Foreskin fibroblast (primary cell): ENCODE measurements at places on chromosomes 13 and 19.

DNA sequence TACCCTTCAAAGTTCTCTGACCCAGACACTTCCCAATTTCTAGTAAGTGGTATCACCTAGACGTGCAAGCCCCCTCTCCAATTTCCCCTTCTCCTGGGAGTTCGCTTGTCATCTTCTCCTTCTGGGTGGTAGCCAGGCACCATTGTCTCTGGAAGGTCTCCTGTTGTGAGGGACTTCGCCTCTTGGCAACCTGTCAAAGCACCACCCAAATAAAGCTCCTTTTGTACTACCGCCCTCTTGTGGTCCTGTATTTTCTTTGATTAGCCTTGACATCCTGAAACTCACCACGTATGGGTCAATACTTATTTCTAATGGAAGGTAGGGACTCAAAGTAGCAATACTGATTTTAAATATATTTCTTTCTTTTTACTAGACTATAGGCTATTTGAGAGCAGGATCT, 8.2 kb downstream of the GPC5 start:
- no peak for DNase-seq

DNA sequence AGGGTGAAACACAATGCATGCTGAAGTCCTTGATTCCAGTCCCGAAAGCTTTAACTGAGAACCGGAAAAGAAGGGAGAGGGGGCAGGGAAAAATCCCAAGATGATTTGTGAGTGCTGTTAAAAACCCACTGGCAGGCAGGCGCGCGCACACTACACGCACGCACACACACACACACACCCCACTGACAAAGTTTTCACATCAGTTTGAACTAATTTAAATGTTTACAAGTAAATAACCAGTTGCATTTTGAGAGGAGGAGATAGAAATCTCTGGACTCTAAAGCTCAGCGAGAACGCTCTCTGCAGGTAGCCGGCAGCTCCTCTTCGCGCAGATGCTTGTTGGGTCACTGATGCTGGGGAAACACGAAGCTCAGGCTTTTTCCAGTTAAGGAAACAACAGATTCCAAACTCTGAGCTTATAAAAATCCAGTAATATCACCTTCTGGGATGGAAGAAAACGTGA, 818 bp upstream of the SLITRK1 start:
- no peak for DNase-seq

DNA sequence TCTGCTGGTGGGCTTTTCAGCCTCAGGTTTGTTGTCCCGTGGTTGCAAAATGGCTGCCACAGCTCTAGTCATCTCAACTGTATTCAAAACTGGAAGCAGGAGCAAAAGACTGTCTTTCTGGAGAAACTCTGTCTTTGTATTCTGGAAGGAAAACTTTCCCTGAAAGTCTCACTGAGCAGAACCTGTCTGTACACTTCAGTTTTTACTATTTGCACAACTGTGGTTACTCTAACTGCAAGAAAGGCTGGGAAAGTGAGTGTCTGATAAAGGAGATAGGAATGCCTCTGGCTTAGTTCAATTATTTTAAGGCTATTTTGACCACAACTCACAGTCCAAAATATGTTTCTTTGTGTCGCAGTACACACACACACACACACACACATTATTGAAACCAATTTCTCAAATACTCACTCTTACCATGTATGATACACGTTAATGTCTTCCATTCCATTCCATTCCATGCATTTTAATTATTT, 49.7 kb upstream of the EHD2 start:
- peak; percentile 87 for DNase-seq

DNA sequence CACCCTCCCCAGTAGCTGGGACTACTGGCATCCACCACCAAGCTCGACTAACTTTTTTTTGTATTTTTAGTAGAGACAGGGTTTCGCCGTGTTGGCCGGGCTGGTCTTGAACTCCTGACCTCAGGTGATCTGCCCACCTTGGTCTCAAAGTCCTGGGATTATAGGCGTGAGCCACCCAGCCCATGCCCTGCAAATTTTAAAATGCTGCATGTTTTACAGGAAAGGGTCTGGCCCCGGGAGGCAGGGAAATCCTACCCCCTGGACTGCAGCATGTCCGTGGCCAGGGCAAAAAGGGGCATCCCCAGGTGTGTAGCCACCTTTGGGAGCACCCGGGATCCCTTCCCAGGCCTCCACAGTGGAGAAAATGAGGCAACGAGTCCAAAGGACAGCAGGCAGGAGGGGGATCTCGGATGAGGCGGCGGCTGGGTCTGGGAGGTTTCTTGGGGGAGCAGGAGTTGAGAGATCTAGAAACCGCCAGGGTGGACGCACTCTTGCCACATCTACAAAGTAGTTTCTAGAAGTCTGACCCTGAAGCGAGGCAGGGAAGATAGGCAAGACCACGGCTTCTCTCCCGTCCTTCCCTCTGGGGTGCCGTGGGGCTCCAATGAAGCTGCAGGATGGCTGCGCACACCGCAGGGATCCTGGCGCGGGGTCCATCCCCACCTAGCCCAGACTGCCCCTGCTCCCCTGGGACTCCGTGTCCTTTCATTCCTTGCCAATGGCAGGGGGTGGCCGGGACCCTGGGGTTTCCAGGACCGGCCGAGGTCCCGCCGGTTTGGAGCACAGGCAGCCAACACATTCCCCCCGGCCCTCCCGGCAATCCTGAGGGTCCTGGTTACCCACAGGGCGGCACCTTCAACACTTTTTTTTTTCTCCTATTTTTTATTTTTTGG, 21.3 kb upstream of the ZBTB7A start:
- no peak for DNase-seq

GRCh38 chr13:31094331-31095015, 67.2 kb downstream of the HSPH1 start:
- DNase-seq: no peak

DNA sequence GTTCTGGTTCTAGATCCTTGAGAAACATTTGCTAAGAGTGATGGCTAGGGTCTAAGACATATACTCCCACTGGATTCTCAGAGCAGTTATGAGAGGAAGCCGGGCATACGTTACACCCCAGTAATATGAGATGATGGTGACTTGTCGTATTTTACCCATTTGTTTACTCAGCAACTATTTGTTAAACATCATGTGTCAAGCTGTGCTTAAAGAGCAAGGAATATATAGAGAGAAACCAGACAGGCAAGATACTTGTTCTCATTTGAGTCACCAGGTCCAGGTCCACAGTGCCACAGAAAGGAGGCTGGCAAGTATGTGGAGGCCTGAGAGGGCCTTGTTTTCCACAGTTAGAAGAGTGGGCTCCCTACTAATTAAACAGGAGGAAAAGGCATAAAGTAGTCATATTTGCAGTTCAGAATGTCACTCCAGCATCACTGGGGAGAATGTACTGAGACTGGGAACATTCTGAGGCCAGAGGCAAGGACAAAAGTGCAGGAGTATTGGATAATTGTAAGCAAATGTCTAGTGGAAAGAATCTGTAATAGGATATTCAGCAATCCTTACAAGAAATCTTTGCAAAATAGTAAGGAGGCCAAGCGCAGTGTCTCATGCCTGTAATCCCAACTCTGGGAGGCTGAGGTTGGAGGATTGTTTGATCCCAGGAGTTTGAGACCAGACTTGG, 142.2 kb downstream of the IRS2 start:
- no peak for DNase-seq

DNA sequence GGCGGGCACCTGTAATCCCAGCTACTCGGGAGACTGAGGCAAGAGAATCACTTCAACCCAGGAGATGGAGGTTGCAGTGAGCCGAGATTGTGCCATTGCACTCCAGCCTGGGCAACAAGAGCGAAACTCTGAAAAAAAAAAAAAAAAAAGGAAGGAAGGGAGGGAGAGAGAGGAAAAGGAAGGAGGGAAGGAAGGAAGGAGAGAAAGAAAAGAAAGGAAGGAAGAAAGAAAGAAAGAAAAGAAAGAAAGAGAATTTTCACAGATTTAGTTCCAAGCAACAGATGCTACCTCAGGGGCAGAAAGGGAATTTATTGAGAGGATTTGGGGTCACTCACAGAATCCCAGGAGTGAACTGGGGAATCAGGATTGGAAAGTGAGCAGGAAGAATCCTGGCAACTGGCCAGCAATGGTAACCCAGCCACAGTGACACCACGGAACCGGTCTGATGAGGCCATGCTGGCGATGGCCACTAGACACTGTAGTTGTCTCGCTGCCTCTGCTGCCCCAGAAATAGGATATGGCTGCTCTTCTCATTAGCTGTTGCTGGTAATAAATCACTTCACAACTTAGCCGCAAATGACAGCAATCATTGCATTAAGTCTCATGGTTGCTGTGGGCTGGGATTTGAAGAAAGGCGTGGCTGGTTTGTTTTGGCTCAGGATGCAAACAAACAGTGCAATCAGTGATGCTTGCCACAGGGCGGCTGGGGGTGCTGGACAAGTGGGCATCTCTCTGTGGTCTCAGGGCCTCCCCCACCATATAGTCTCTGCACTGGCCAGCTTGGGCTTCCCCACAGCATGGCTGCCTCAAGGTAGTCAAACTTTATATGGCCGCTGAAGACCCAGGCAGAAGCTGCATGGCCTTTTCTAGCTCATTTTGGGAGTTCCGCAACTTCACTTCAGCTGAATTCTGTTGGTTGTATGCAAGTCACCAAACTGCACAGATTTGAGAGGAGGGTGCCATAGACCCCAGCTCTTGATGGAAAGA, 5.2 kb upstream of the BCAM start:
- no peak for DNase-seq

DNA sequence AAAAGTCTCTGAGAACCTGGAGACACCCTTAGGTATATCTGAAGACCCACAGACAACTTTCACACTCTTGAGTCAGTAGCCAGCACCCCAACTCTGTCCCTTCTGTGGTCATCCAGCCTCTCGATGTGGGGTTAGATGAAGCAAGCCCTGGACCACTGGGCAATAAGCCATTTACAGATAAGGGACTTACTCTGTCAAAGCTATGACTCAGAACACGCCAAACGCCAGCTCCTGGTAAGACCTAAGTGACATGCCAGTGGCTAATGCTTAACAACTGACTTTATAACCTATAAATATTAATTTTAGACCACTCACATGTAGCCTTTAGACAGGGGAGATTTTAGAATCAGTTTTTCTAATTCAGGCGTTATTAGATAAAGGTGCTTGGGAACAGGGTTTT, 85.7 kb downstream of the SHISA2 start:
- DNase-seq: no peak

- peak; percentile 67 for DNase-seq
These were observed 15.3 kb downstream of the TTYH1 start for GRCh38 chr19:54430306-54431254.
